Uterus (tissue), 4 donors: ENCODE measurements at places on chromosomes 6 and 20.

DNA sequence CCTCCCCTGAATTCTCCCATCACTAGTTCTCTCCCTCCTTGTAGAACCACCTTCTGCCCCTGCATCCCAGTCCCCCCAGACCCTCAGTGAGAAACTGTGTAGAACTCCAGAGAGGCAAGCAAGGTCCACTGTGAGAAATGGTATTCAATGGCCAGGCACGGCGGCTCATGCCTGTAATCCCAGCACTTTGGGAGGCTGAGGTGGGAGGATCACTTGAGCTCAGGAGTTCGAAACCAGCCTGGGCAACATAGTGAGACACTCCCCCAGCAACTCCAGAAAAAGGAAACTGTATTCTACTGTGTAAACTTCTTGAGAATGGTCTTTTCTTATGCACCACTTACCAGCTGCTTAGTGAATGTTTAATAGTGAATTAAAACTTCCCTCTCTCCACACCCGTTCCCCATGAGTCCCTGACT lies 8.2 kb upstream of the CD83 start:
- H3K4me1 ChIP-seq: no peaks in the 10 kb centered on the region
- no peak for DNase-seq
- no peaks in the 10 kb centered on the region for H3K36me3 ChIP-seq
- H3K27ac ChIP-seq: no peak overlapping the region
- no peak overlapping the region for H3K4me3 ChIP-seq

- H3K27me3 ChIP-seq: no peaks in the 10 kb centered on the region
- no peaks in the 10 kb centered on the region for H3K36me3 ChIP-seq
- H3K4me1 ChIP-seq: peaks cover 7% of the 10 kb centered on the region
- no peak overlapping the region for H3K4me3 ChIP-seq
- no peak for DNase-seq
These were observed 117.5 kb upstream of the SIRPG start for GRCh38 chr20:1775117-1775516.

DNA sequence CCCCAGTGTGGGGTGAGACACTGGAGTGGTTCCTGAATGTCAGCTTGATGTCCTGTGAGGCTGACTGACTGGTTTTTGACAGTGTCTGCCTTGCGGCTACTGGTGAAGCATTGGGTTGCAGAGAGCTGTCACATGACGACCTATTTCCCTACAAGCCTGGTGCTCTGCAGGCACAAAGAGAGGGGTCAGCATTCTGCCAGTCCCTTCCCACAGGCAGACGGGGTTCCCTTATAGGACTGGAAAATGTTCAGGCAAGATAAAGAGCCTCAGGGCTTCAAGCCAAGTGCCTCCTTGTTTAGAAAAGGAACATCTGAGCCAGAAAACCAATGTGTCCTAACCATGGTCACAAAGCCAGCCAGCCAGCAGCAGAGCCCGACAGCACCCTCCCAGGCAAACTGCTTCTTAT lies 11.0 kb downstream of the LY86 start:
- H3K36me3 ChIP-seq: no peaks in the 10 kb centered on the region
- DNase-seq: no peak
- H3K4me1 ChIP-seq: no peaks in the 10 kb centered on the region
- H3K27ac ChIP-seq: no peak overlapping the region

- H3K4me1 ChIP-seq: no peaks in the 10 kb centered on the region
- H3K27me3 ChIP-seq: no peaks in the 10 kb centered on the region
- DNase-seq: no peak
- no peak overlapping the region for H3K27ac ChIP-seq
These were observed 300.7 kb downstream of the RNGTT start for GRCh38 chr6:88662653-88663174.

DNA sequence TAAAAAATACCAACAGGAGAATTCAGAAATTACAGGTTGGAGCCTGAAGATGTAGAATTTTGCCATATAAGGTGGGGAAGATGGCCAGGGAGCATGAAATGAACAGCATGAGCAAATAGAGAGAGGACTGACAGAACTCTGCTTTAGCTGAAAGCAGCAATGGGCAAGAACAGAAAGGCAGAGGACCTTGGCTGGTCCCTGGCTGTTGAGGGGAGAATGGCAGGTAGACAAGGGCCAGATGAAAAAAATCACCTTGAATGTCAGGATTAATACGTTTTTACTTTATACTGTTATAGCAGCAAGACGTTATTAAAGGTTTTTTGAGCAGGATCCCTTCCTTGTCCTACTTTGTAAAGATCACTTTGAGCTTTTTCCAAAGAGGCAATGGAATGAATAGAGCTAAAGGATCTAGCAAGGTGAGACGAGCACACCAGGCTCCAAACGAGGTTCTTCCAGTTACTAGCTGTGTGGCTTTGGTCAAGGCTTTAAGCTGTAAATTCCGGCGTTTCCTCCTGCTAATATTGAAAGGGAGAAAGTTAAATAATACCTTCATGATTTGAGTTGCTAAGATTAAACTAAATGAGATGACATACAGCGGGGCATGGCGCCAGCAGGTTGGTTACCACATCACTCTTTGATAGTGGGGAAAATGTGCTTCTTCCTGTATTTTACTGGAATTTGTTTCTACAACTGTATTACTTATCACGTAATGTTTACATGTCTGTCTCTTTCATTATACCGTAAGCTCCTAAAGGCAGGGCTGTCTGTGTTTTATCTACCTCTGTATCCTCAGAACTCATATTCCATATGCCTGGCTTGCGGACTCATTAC lies 776 bp downstream of the PPIL1 start:
- H3K4me3 ChIP-seq: peak overlapping the region; percentile 78
- H3K4me1 ChIP-seq: no peaks in the 10 kb centered on the region

- H3K27ac ChIP-seq: no peak overlapping the region
- H3K27me3 ChIP-seq: no peaks in the 10 kb centered on the region
- no peak for DNase-seq
These were observed 10.1 kb upstream of the SMIM13 start for GRCh38 chr6:11083491-11083890.

DNA sequence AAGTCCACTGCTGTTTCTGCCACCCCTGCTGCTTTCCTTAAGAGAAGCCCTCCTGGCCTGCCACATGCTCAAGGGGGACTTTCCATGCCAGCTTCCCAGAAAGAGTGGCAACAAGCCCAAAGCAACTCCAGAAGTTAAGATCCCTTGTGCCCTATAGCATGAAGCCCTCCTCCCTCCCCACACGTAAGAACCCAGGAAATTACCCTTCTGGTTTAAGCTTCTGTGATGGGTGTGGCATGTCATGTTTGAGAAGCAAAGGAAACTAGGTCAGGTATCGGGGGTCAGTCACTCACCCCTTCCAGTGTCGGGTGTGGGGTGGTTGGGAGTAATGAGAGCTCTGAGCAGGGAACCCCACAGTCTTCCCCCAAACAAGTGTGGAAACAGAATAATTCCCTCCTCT lies 196.1 kb downstream of the LRFN2 start:
- H3K27me3 ChIP-seq: no peaks in the 10 kb centered on the region
- no peak overlapping the region for H3K27ac ChIP-seq
